Calu3 (cell line): ENCODE measurements at places on chromosomes 7 and 10. TPM values are rescaled to one million over a fixed set of nuclear protein-coding genes. Genes with fewer than 3 reads are reported as not detected.

- no peak for DNase-seq
Observed at GRCh38 chr7:139763330-139763729, 14.5 kb downstream of the HIPK2 start.

- DNase-seq = no peak
Observed at GRCh38 chr7:25665374-25665773, 437.1 kb upstream of the NPVF start.

- DNase-seq = no peak
Observed at GRCh38 chr10:125033146-125033924, 91.4 kb downstream of the ZRANB1 start.

DNA sequence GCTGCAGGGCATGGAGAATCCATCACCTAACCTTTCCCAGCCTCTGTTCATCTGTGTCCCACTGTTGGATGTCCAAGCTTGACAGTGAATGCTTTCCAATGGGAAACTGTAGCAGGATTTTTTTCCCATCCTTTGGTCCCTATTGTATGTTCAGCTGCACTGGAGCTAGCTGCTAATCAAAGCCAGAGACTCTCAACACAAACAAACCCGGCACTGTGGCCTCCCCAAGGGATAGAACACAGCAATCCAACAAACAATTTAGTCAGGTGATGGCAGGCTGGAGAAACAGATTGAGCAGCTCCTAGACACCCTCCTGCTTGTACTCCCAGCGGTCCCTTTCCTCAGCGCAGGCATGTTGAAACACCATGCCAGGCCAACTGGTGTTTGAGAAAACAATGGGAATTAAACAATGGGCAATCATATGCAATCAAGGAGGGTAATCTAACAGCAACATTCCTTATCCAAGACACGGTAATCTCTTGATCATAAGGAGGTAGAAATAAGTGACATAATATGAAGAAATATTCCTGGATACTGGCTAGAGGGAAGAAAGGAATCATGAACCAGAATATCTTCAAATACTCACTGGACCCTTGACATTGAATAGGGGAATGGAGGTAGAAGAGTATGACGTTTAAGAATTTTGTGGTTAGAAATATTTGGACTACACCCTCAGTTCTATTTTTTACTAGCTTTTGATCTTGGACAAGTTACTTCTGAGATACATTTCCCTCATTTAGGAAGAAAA, 15.0 kb downstream of the PTN start:
- no peak for DNase-seq

- no peak for DNase-seq
Observed at GRCh38 chr7:149500910-149501309, 3.3 kb upstream of the ZNF746 start.

The PRPS1L1 gene
- not detected in 2 replicates for total RNA-seq

The ACTL6B gene
- not detected in 2 replicates for total RNA-seq

The PCLO gene
- total RNA-seq = 7.2 and 9.1 TPM in 2 replicates

The MKX gene
- total RNA-seq = 1.5 and 2.3 TPM in 2 replicates
